ENCODE measurements at places on chromosomes 2 and 18. TPM values are rescaled to one million over a fixed set of nuclear protein-coding genes. Genes with fewer than 3 reads are reported as not detected.

DNA sequence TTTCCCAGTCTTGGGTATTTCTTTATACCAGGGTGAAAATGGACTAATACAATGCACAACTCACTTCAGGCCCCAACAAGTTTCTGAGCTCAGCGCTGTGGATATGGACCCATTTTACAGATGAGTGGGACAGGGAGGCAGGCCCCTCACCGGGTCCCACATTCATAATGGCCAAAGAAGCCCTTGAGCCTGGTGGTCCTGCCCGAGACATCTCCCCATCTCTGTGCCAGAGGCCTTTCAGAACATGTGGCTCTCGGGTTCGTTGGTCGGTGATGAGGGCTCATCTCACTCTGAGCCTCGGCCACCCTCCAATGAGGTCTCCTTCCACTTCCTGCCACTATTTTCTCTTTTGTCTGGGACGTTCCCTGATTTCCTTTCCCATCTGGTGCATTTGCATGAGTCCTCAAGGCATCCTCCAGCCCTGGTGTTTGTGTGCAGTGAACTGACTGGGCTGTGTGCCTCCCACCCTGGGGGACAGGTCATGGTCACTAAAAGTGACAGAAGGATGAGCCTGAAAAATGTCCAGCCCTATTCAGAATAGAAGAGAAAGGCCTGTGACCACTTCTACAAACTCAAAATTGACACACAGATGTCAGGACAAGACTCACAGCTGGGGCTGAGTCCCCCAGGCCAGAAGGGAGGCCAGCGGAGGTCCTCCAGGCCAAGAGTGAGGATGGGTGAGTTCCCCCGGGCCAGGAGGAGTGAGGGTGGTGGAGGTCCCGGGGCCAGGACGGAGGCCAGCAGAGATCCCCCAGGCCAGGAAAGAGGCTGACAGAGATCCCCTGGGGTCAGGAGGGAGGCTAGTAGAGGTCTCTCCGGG, 134.5 kb downstream of the PTGR3 start:
- no peak overlapping the region for H3K27ac ChIP-seq
- no peak overlapping the region for H3K4me3 ChIP-seq
- H3K36me3 ChIP-seq, result no peaks in the 10 kb centered on the region
- no peak for DNase-seq

DNA sequence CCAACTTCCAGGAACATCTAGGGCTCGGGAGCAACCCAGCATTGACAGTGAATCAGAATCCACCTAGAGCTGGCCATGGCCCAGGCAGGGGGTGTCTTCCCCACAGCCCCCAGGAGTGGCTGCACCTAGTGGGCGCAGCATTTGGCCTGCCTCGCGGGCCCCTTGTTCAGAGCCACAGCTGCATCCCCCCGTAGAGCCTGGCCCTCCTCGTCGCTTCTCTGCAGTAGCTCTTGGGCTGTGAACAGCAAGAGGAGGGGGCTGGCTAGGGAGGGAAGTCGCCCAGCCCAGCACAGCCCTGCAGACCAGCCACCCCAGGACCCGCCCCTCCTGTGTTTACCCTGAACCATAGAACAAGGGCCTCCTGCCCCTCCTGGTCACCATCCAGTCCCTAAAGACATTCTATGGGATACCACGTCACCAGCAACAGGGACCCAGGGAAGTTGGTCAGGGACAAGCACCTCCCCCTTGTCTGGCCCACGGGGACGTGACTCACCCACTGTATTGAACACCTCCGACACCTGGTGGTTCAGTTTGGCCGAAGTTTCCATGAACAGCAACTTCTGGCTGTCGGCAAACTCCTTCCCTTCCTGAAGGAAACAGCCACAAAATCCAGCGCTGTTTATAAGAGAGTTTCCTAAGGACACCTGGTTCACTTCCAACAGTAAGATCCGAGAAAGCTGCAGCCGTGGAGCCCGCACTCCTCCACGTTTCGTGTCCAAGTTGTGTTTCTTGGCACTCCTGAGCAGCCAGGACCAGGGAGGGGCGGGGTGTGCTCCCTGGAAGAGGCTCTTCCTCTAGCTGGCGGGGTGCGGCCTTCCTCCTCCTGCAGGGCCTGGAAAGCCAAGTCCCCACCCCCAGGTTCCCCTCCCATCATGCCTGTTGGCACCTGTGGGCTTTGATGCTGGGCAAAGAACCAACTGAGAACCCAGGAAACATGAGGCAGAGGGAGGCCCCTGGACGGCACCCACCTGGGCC, 8.8 kb downstream of the PRLH start:
- no peaks in the 10 kb centered on the region for H3K27me3 ChIP-seq
- H3K36me3 ChIP-seq, result no peaks in the 10 kb centered on the region
- peak; percentile 30 for DNase-seq

GRCh38 chr2:98833172-98833916, 102.4 kb upstream of the MGAT4A start:
- peak; percentile 51 for DNase-seq
- H3K27ac ChIP-seq, result peak overlapping the region; percentile 84
- H3K4me1 ChIP-seq, result peaks cover 17% of the 10 kb centered on the region
- H3K27me3 ChIP-seq, result no peaks in the 10 kb centered on the region
- no peaks in the 10 kb centered on the region for H3K36me3 ChIP-seq
- no peak overlapping the region for H3K4me3 ChIP-seq

- H3K27me3 ChIP-seq, result no peaks in the 10 kb centered on the region
- no peak overlapping the region for H3K27ac ChIP-seq
- H3K36me3 ChIP-seq, result no peaks in the 10 kb centered on the region
- no peak overlapping the region for H3K4me3 ChIP-seq
These were observed 100.1 kb upstream of the KLF7 start for GRCh38 chr2:207265869-207266268.

DNA sequence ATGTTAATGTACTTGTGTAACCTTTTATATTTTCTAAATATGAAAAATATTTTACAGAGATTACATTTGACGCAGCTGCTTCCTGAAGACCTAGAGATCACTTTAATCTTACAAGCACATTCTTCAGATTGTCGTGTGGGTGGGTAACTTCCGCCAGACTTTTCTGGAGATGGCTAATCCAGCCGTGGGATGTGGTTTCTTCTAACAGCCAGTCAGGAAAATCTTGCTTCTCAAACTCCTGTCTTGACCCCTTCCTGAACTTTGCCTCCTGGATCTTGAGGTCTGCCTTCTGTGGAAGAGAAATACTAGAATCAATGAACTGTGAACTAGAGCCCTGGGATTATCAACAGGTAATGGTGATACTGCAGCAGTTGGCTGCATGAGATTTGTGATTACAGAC, 401.6 kb upstream of the TNP1 start:
- peak; percentile 27 for DNase-seq
- H3K27ac ChIP-seq, result peak overlapping the region; percentile 41
- H3K27me3 ChIP-seq, result no peaks in the 10 kb centered on the region
- no peaks in the 10 kb centered on the region for H3K36me3 ChIP-seq

GRCh38 chr2:186693446-186693832, 421 bp upstream of the FAM171B start:
- peaks cover 8% of the 10 kb centered on the region for H3K4me1 ChIP-seq
- no peaks in the 10 kb centered on the region for H3K36me3 ChIP-seq
- no peaks in the 10 kb centered on the region for H3K27me3 ChIP-seq
- peak overlapping the region; percentile 79 for H3K4me3 ChIP-seq
- no peak for DNase-seq
- H3K27ac ChIP-seq, result peak overlapping the region; percentile 66

GRCh38 chr2:241551998-241552737, 6.4 kb upstream of the BOK start:
- H3K4me1 ChIP-seq, result peaks cover 2% of the 10 kb centered on the region
- no peak for DNase-seq
- peak overlapping the region; percentile 39 for H3K27ac ChIP-seq

DNA sequence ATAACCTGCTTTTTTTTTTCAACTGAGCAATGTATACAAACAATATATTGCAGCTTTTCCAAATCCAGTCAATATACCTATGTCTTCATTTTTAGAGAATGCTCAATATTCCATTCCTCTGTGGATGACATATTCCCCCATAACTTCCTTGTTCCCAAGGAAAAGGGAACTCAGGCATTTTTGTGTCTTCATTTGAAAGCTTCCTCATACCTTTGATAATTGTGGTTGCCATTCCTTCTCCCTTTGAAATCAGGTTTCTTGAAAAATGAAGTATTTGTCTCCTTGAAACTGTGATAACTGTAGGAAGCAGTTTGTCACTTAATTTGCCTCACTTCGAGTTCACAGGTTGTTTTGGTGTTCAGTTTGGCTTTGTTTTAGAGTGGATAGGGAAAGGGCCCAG, 13.5 kb downstream of the ELAC1 start:
- no peak for DNase-seq
- H3K27me3 ChIP-seq, result no peaks in the 10 kb centered on the region
- peaks cover 72% of the 10 kb centered on the region for H3K36me3 ChIP-seq
- H3K4me1 ChIP-seq, result no peaks in the 10 kb centered on the region
- no peak overlapping the region for H3K4me3 ChIP-seq

DNA sequence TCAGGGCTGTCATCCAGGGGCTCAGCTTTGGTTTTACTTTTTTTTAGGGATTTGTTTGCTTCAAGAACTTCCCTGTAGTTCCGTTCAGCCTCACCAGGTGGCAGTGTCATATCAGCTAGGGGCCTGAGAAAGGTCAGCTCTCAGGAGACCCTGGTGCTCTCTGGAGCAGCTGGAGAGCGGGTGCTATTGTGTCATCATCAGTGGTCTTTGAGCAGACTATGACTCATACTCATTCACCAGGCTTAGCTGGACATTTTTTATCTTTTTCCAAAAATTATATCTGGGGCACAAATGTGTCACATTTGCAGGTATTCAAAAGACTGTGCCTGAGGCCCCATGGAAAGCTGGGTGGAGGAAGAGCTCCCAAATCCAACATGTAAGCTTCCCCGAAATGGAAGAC, 24.4 kb downstream of the ZNF892 start:
- no peaks in the 10 kb centered on the region for H3K4me1 ChIP-seq
- H3K4me3 ChIP-seq, result no peak overlapping the region
- H3K27me3 ChIP-seq, result no peaks in the 10 kb centered on the region
- H3K27ac ChIP-seq, result no peak overlapping the region

GRCh38 chr18:50192995-50193795, 1.8 kb downstream of the MYO5B start:
- H3K4me3 ChIP-seq, result no peak overlapping the region
- peaks cover 63% of the 10 kb centered on the region for H3K27me3 ChIP-seq
- no peak overlapping the region for H3K27ac ChIP-seq
- peaks cover 12% of the 10 kb centered on the region for H3K4me1 ChIP-seq
- DNase-seq, result no peak

DNA sequence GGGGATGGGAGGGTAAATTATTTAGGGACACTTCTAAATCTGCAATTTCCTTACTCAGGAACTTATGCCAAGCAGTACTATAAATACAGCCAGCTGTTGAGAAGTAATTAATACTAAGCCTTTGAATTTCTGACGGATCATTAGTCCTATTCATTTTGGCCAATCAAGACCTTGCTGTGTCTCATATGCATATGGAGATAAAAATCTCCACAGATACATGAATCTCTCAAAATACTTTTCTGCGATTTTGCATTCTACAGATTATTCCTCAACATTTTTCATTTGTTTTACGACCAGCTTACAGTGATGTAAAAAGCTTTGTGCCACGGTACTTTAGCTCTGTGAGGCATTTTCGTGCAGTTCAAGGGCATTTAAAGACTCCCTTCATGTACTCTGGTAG, 16.7 kb downstream of the LANCL1 start:
- no peak overlapping the region for H3K27ac ChIP-seq
- no peaks in the 10 kb centered on the region for H3K4me1 ChIP-seq
- H3K36me3 ChIP-seq, result peaks cover 93% of the 10 kb centered on the region
- H3K4me3 ChIP-seq, result no peak overlapping the region
- no peaks in the 10 kb centered on the region for H3K27me3 ChIP-seq

DNA sequence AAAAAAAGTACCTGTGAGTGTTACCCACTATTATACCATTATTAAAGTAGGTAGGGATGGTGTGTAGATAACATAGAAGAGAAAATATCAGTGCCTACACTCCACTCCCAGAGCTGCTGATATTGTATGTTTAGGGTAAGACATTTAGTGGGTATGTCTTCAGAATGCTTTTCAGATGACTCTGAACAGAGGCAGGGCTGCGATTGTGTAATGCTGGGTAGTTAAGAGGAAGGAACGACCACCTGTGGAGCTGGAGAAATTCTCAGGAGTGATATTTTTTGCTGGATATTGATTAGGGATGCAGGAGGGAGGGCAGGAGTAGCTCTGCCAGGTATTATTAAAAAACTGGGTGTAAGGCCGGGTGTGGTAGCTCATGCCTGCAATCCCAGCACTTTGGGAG, 2.8 kb downstream of the CNOT11 start:
- no peak overlapping the region for H3K27ac ChIP-seq
- no peak overlapping the region for H3K4me3 ChIP-seq
- H3K36me3 ChIP-seq, result no peaks in the 10 kb centered on the region
- no peak for DNase-seq

DNA sequence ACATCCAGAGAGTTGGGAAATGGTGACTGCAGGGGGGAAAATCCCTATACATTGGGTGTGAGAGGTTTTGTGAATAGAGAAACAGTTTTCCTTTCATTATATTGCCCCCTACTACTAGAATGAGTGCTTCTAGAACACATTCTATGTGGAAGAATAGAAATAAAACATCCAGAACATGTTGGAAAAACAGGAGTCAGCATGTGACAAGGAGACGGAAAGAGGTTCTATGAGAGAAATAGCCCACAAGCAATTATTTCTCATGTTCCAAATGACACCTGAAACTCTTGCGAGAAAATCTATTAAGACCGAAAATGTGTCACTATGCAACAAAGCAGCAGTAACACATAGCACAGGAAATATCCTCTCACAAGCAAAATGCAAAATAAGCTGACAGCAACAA, 202.7 kb upstream of the SPOPL start:
- H3K36me3 ChIP-seq, result no peaks in the 10 kb centered on the region
- H3K4me3 ChIP-seq, result no peak overlapping the region
- DNase-seq, result no peak
- H3K4me1 ChIP-seq, result no peaks in the 10 kb centered on the region

DNA sequence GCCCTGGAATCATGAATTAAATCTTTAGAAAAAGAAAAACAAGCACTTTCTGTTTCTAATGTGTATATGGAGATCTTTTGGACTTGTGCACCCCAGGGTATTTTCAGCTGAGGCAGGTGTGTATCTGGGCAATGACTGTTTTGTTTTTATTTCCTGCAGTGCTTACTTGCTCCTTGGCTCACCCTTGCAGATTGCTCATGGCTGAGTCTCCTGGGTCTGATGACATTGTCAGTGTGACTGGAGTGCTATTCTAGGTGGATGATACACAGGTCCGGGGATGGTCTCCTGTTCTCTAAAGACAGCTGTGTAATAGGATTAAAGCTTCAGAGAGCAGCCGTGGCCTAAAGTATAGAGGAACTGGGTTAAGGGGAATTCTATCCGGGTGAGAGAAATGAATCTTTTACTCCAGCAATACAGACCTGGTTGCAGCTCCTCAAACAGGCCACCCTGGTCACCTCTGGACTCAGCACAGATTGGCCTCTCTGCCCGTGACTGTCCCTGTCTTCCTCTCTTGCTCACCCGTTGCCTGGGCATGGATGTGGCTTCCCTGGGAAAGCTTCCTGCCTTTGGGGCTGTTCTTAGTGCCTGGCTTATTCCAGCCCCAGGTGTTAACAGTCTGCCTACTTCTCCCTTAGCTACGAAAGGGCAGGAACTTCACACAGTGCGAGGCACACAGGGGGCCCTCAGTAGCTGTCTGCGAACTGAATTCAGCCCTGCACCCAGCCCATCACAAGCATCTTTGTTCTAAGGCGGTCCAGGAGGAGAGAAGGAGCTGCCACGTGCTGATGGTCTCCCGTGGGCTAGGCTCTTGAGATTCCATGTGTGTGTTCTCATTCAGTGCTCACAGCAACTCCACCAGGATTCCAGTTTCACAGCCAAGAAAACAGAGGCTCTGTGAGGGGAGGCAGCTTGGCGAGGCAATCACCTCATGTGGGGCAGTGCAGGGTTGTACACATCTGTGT, 84.3 kb downstream of the ACOXL start:
- no peak overlapping the region for H3K27ac ChIP-seq
- no peaks in the 10 kb centered on the region for H3K36me3 ChIP-seq
- peaks cover 4% of the 10 kb centered on the region for H3K4me1 ChIP-seq

DSEL gene
- 2.0 TPM for total RNA-seq

UGT1A8 gene
- total RNA-seq, result 0.11 TPM

SPATA3 gene
- not detected for total RNA-seq

MAB21L4 gene
- total RNA-seq, result not detected

TFPI gene
- 22.4 TPM for total RNA-seq

COLEC12 gene
- 7.3 TPM for total RNA-seq

UGT1A4 gene
- not detected for total RNA-seq

Data from heart right ventricle (tissue), 16 donors.